Right renal pelvis (tissue), 4 donors: ENCODE measurements at places on chromosomes 12 and 14.

GRCh38 chr14:55272387-55272786, 1.2 kb downstream of the FBXO34 start:
- DNase-seq = no peak

GRCh38 chr14:94193776-94194175, 19.7 kb downstream of the PPP4R4 start:
- DNase-seq = no peak

DNA sequence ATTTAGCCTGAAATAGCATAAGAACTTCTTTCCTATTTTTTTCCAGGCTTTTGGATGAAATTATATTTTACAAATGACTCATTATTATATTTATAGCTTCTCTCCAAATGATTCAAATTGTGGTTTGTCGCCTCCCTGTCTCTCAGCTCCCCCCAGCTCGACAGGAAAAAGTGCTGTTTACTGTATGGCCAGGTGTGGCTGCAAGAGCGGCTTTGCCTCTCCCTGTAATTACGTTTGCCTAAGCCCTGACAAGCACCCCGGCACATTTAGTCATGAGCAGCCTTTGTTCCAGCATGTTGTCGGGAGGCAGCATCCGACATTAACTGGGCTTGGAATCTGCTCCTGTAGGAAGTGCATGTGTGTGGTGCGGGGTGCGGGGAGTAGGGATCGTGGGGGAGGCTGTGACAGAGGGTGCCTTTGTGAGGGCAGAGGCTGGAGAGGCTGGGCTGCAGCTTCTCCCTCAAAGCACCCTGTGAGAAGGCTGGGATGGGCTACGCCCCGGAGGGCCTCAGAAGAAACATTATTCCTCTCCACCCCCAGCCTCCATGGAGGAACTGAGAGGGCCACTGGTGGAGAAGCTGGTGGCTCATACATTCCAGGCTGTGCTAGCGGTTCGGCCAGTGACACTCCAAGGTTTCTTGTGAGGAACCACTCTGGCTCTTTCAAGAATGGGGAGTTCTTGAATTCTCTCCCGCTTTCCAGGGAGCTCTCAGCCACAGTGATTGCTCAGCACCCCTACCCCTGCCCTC, 42.1 kb upstream of the CTDSP2 start:
- no peak for DNase-seq

- DNase-seq = no peak
Observed at GRCh38 chr14:68012871-68013270, 193.3 kb downstream of the RAD51B start.

DNA sequence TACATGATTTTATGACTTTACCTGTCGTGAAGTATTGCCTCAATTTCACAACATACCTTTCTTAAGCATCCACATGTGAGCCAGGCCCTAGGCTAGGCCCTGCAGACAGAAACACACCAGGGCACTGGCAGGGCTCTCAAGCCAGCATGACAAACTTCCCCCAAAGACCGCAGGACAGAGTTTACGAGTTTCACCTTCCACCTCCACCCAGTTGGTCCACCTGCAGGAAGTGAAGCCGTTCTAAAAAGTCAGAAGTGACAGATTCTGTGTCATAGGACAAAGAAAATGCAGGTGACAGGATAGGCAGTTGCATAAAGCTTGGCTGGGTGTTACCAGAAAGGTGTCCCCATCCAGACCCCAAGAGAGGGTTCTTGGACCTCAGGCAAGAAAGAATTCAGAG, 382.3 kb downstream of the PCNX1 start:
- DNase-seq = no peak

GRCh38 chr12:129190827-129191226, 337.5 kb downstream of the GLT1D1 start:
- DNase-seq = no peak

DNA sequence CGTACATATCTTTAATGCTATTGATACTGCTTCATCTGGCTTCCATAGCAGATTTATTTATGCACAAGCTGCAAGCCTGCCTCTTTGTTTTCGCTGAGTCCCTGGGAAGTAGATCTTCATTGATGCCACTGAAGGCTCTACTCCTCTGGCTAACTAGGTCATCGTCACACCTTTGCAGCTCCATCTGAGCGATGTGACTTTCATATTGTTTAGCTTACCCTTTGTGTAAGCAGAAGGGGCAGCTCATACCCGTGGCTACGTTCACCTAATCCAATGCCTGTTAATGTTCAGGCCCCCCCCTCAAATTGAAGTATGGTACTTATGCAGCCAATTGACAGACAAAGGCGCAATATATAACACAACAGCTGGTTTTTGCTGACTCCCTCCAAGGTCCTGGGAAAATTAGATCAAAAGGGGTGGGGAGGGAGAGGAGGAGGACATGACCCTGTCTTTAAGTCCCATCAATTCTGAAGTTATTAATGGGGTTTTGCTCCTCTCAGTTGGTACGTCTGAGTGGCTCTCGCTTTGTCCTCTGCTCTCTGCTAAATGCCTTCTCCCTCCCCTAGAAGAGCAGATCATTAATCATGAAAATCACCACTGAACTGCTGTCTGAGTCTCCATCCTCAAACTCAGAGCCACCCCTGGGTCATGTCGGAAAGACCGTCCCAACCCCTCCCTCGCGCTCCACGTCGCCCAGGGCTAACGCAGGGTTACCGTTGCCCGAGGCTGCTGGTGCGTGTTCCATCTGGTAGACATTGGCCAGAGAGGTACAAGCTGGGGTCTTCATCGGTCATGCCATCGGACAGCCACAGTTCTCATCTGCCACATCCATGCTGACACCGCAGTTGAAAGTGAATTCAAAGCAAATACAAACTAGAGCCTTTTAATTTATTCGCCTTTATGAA, 128.8 kb downstream of the ADGRD1 start:
- DNase-seq = no peak
